IPS DF 6.9 (cell line): ENCODE measurements at places on chromosomes 12 and 14.
A peak's percentile ranks its signal among the peaks of the same experiment; 100 is the strongest.

DNA sequence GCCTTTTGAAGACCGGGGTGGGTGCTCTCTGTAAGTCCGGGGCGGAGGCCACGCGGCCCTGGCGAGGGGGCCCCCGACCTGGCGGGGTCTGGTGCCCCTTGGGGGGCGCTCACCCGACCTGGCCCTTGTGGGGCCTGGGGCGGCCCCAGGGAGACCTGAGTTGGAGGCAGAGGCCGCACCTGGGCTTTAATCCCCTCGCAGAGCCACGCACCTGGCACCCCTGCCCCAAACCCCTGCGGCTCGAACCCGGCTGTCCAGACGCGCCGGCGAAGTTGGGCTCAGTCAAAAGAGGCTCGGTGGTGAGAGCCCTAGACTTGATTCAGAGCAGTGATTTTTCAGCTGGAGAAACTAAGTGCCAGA lies 267 bp downstream of the CFAP251 start:
- peaks cover 3% of the 10 kb centered on the region; the same call in 1 of the 2 replicates for H3K4me1 ChIP-seq
- no peak for DNase-seq
- H3K27ac ChIP-seq: no peak overlapping the region
- H3K27me3 ChIP-seq: no peaks in the 10 kb centered on the region
- H3K36me3 ChIP-seq: no peaks in the 10 kb centered on the region; the same call in 1 of the 2 replicates

DNA sequence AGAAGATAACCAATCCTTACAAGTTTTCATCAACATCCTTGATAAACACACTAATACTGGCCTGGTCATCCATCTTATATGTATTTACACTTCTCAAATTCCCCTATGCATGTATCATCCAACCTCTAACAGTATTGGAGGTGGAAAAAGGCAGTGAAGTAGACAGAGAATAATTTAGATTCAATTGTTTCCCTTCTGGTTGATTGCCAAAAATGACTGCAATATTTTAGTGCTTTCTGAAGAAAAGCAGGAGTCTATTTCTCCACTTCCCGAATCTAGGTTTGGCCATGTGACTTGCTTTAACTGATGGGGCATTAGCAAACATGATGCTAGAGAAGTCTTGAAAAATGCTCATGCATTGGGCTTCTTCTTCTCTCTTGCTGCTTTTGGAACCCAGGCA lies 78.3 kb upstream of the METAP2 start:
- no peak overlapping the region for H3K27ac ChIP-seq
- H3K4me1 ChIP-seq: no peaks in the 10 kb centered on the region
- no peak for DNase-seq
- no peak overlapping the region for H3K4me3 ChIP-seq

DNA sequence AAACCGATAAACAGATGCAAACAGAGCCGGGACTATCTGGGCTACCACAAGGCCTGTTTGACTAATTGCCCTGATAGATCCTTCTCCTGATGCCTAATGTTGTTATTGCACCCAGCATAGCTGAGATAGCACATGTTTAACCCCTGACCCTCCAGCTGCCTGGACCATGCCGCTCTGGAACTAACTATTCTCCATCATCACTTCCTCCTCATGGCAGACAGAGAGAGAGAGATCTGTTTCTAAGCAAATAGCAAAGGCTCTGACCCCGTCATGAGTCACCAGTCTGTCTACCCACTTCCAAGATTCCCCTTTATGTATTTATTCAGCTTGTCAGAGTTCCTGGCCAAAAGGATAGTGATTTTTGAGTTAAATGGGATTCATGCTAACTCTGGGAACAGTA lies 58.2 kb upstream of the FLRT2 start:
- H3K4me3 ChIP-seq: no peak overlapping the region
- H3K27ac ChIP-seq: no peak overlapping the region
- no peaks in the 10 kb centered on the region for H3K4me1 ChIP-seq
- no peaks in the 10 kb centered on the region for H3K27me3 ChIP-seq
- DNase-seq: no peak

DNA sequence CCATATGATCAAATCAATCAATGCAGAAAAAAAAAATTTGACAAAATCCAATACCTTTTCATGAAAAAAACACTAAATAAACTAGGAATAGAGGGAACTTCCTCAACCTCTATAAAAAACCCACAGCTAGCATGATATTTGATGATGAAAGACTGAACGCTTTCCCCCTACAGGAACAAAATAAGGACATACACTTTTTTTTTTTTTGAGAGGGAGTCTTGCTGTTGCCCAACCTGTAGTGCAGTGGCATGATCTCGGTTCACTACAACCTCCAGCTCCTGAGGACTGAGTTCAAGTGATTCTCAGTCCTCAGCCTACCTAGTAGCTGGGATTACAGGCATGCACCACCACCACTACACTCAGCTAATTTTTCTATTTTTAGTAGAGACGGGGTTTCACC lies 17.9 kb upstream of the CAMKK2 start:
- no peak overlapping the region for H3K4me3 ChIP-seq
- no peaks in the 10 kb centered on the region for H3K4me1 ChIP-seq
- H3K27ac ChIP-seq: no peak overlapping the region
- no peaks in the 10 kb centered on the region for H3K27me3 ChIP-seq

DNA sequence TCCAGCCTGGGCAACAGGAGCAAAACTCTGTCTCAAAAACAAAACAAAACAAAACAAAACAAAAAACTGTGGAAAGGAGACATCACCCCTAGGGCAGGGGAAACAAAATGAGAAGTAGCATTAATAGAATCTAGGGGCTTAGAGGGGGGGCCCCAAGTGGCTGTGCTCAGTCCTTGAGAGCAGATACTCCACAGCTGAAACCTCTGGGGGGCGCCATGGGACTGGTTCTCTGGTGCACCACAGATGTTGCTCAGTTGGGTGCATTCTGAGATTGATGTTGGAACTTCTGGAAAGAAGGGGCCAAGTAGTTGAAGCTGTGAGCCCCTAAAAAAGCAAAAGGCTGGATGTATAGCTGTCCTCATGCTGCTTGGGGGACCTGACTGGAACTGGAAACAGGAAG lies 11.8 kb upstream of the SYNE2 start:
- H3K4me3 ChIP-seq: no peak overlapping the region
- no peak overlapping the region for H3K27ac ChIP-seq
- H3K27me3 ChIP-seq: no peaks in the 10 kb centered on the region
- H3K36me3 ChIP-seq: no peaks in the 10 kb centered on the region
- no peak for DNase-seq

- H3K36me3 ChIP-seq: no peaks in the 10 kb centered on the region; the same call in 1 of the 2 replicates
- no peak overlapping the region for H3K4me3 ChIP-seq
- H3K27ac ChIP-seq: no peak overlapping the region
- no peaks in the 10 kb centered on the region for H3K4me1 ChIP-seq
- no peaks in the 10 kb centered on the region for H3K27me3 ChIP-seq
- DNase-seq: no peak
Measured at GRCh38 chr14:73295198-73295796, 58.0 kb downstream of the PAPLN start.

- H3K27me3 ChIP-seq: no peaks in the 10 kb centered on the region
- H3K36me3 ChIP-seq: no peaks in the 10 kb centered on the region
- no peak overlapping the region for H3K27ac ChIP-seq
- H3K4me3 ChIP-seq: no peak overlapping the region
Measured at GRCh38 chr12:56914724-56915123, 19.5 kb downstream of the SDR9C7 start.

DNA sequence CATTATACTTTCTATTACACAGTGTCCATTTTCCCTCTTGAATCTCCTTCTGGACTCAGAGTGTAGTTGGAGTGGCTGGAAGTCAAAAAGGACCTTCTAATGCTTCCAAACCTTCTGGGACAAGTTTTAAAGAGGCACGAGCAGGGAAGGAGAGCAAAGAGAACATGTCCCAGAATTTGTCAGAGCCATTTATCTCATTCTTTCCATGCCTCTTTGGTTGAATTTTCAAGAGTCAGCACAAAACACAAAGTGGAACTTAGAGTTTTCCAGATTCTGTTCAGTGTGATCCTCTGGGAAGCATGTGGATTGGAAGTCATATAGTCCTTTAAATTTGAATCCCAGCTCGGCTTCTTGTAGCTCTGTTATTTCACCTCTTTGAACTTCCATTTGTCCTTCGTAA lies 138.2 kb upstream of the PWP1 start:
- H3K36me3 ChIP-seq: no peaks in the 10 kb centered on the region
- H3K4me1 ChIP-seq: no peaks in the 10 kb centered on the region
- no peak overlapping the region for H3K4me3 ChIP-seq
- no peak overlapping the region for H3K27ac ChIP-seq
- H3K27me3 ChIP-seq: no peaks in the 10 kb centered on the region
- DNase-seq: no peak

DNA sequence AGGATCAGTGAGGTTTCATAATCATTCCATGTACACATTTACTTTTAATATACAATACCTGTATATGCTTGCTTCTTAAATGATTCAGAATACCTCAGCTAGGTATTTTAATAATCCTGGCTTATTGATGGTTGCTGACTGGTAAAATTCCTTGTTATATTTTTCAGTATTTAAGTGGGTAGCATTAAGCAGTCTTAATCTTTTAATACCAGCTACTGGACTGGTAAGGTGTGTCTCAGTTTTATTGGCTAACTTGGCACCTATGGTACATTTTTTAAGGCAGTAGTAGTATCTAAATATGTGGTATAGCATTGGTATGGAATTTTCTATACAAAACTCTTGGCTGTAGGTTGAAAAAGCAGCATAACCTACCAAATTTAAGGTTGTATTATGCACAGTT lies 96.6 kb downstream of the RAD52 start:
- H3K27ac ChIP-seq: no peak overlapping the region
- no peaks in the 10 kb centered on the region for H3K4me1 ChIP-seq
- DNase-seq: no peak
- H3K27me3 ChIP-seq: no peaks in the 10 kb centered on the region
- H3K4me3 ChIP-seq: no peak overlapping the region

- no peak overlapping the region for H3K4me3 ChIP-seq
- H3K4me1 ChIP-seq: no peaks in the 10 kb centered on the region
- no peaks in the 10 kb centered on the region for H3K27me3 ChIP-seq
- no peak overlapping the region for H3K27ac ChIP-seq
- H3K36me3 ChIP-seq: no peaks in the 10 kb centered on the region
Measured at GRCh38 chr14:37515771-37516170, 79.3 kb downstream of the FOXA1 start.

DNA sequence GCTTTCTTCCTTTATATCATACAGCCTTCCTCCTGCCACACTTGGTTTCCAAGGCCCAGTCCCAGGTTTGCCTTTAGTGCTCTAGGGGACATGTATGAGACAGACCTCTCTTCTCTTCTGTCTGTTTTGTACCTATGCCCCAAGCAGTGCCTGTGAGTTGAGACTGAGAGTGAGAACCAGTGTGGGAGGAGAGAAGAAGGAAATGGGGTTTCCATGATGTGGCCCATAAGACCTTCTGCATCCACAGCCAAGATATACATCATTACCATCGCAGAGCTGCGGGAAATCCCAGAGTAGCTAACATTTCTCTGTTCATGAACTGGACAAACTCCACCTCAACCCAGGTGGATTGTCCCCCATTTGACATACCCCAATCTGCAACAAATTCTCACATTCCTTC lies 2.8 kb downstream of the TESPA1 start:
- H3K4me3 ChIP-seq: no peak overlapping the region
- no peak for DNase-seq
- H3K27me3 ChIP-seq: no peaks in the 10 kb centered on the region
- no peaks in the 10 kb centered on the region for H3K36me3 ChIP-seq

- no peaks in the 10 kb centered on the region for H3K27me3 ChIP-seq
- H3K27ac ChIP-seq: no peak overlapping the region
- H3K36me3 ChIP-seq: no peaks in the 10 kb centered on the region
- no peak for DNase-seq
- H3K4me3 ChIP-seq: no peak overlapping the region
Measured at GRCh38 chr12:84691266-84691665, 221.3 kb downstream of the SLC6A15 start.

DNA sequence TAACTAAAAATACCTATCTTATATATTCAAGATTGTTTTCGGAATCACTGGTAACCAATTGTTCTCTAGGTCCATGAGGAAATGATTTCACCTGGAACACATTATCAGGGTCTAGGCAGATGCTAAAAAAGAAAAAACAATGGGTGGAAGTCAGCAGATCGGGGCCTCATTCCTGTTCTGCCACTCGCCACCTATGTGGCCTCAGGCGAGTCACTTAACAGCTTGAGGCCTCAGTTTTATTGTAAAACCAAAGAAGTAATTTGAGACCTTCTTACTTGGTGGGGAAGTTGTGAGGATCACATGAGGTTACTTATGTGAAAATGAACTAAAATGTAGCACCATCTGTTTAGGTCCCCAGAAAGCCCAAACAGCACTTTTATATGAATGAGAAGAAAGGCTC lies 6.2 kb upstream of the RNASE10 start:
- no peak overlapping the region for H3K4me3 ChIP-seq
- no peaks in the 10 kb centered on the region for H3K36me3 ChIP-seq
- DNase-seq: no peak
- no peak overlapping the region for H3K27ac ChIP-seq

GRCh38 chr12:1723721-1724120 lies 32.9 kb downstream of the ADIPOR2 start:
- DNase-seq: no peak
- H3K4me1 ChIP-seq: no peaks in the 10 kb centered on the region
- no peaks in the 10 kb centered on the region for H3K36me3 ChIP-seq
- no peak overlapping the region for H3K4me3 ChIP-seq
- no peaks in the 10 kb centered on the region for H3K27me3 ChIP-seq

GRCh38 chr12:79409562-79409961 lies 281.2 kb downstream of the PAWR start:
- no peaks in the 10 kb centered on the region for H3K27me3 ChIP-seq
- H3K27ac ChIP-seq: no peak overlapping the region
- H3K4me3 ChIP-seq: no peak overlapping the region
- H3K36me3 ChIP-seq: no peaks in the 10 kb centered on the region
- H3K4me1 ChIP-seq: peaks cover 3% of the 10 kb centered on the region; the same call in 1 of the 2 replicates

DNA sequence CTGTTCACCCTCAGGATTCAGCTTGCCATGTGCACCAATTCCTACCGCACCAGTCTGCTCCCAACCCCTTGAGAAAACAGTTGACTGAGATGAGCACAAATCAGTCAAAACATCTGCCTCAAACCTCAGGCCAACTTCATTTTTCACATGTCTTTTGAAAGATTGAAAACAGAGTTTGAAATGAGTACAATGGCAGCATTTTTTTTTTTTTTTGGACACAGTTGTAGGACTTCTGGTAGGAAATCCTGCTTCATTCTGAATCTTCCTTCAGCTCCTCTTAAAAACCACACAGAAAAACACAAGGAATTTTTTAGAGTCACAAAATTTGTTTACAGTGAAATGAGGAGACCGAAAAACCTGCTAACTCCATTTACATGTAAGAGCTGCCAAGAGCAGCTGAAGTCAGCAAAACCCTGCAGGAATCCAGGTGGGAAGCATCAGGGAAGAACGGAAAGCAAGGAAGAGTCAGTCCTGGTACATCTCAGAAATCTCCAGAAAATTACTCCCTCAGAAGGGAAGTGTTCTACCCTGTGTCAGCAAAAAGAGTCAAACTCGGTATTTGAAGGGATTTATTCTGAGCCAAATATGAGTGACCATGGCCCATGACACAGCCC lies 100.3 kb upstream of the TMTC1 start:
- no peak overlapping the region for H3K27ac ChIP-seq
- no peaks in the 10 kb centered on the region for H3K4me1 ChIP-seq
- DNase-seq: no peak

- H3K27me3 ChIP-seq: no peaks in the 10 kb centered on the region
- no peak overlapping the region for H3K4me3 ChIP-seq
- no peaks in the 10 kb centered on the region; the same call in 1 of the 2 replicates for H3K4me1 ChIP-seq
- DNase-seq: peak; percentile 16
Measured at GRCh38 chr12:70983692-70984091, 63.2 kb upstream of the PTPRR start.
